ENCODE measurements at places on chromosomes 4 and X. TPM values are rescaled to one million over a fixed set of nuclear protein-coding genes. Genes with fewer than 3 reads are reported as not detected.

GRCh38 chr4:169207436-169208089 is 63.2 kb downstream of the SH3RF1 start:
- no peak for DNase-seq
- no peaks in the 10 kb centered on the region for H3K27me3 ChIP-seq
- peaks cover 18% of the 10 kb centered on the region for H3K4me1 ChIP-seq
- H3K27ac ChIP-seq = no peak overlapping the region
- H3K4me3 ChIP-seq = no peak overlapping the region

- no peaks in the 10 kb centered on the region for H3K27me3 ChIP-seq
- H3K4me1 ChIP-seq = no peaks in the 10 kb centered on the region
- peaks cover 19% of the 10 kb centered on the region for H3K36me3 ChIP-seq
- no peak overlapping the region for H3K27ac ChIP-seq
- DNase-seq = no peak
These were observed 34.1 kb downstream of the HNRNPH2 start for GRCh38 chrX:101442085-101442484.

BST1 gene
- 2.2 TPM for total RNA-seq

TBX22 gene
- not detected for total RNA-seq

GAGE2A gene
- total RNA-seq = not detected

DNA sequence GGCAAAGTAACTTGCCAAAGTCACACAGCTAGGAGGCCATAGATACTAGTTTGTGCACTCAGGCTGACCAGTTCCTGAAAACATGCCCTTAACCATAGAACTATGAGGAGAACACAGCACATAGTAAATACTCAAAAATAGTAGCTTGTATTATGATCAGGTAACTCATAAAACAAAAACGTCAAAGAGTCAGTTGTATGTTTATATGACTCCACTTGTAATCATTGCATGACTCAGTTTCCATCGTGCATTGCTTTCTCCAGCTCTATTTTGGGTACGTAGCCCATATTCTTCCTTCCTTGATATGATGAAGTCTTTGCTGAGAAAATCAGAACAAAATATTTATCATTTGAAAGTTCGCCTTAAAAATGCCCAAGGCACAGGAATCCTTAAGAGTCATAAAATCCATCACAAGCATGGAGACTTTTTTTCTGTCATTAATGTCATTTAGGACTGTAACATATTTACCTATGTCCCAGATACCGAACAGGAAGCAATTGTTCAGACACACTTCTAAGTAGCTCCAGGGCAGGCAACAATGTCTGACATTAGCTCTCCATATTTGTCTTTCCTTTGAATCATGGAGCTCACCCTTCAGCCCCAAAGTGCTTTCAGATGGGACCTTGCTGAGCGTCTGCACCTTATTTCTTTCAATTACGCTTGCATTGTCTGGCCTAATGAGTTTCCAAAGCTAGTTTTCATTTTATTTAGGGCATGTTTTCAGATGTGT is 11.2 kb upstream of the MID1 start:
- H3K27ac ChIP-seq = no peak overlapping the region
- no peaks in the 10 kb centered on the region for H3K36me3 ChIP-seq
- no peak overlapping the region for H3K4me3 ChIP-seq

DNA sequence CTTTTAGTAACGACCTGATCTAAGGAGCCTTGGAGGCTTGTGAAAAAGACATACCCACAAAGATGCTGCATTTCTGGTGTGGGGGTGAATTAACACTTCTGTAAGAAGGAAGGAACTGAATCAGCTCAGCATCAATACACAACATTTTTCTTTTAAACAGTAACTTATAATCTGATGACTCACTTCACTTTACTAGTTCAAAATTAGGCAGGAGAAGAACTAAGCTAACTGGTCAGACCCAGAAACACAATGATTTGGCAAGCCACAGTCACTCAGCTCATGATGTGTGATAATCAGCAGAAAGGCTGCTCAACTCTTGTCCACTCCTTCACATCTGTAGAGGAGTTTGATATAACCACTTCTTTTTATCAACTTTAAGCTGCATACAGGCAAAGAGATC is 4.6 kb downstream of the MMAA start:
- H3K27me3 ChIP-seq = no peaks in the 10 kb centered on the region
- no peak for DNase-seq
- H3K4me3 ChIP-seq = no peak overlapping the region
- H3K36me3 ChIP-seq = no peaks in the 10 kb centered on the region
- H3K4me1 ChIP-seq = peaks cover 11% of the 10 kb centered on the region

ENPP6 gene
- total RNA-seq = not detected

DNA sequence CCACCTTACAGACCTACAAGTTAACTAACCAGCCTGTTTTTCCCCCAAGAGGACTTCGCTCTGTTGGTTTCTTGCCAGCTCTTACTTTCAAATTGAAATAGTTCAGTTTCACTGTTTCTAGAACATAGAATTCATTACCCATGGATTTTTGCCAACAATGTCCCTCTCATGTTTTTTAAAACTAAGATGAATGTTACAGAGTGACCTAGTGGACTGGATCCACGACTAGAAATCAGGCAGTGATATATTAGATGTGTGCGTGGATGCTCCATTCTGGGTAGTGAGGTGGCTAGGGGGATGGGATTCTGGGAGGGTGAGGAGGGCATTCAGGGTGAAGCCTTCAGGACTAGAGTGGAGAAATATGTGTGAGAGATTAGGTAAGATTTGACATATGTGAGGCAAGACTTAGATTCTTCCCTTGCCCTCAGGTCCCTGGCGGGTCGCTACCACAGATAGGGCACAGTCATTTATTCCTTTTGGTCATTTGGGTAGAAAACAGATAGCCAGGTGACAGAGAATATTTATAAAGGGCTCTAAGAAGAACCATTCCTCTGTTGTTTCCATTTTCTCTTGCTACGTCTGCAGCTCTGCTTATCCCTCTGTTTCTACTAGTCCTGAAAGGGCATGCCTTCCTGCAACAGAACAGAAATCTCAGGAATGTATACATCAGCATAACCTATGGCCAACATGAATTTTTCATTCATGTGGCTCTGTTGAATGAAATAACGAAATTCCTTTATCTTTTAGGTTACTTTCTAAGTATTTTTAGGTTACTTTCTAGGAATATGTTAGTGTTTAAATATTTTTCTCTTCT is 15.4 kb upstream of the JADE1 start:
- no peaks in the 10 kb centered on the region for H3K4me1 ChIP-seq
- no peaks in the 10 kb centered on the region for H3K36me3 ChIP-seq
- no peak overlapping the region for H3K4me3 ChIP-seq
- H3K27me3 ChIP-seq = no peaks in the 10 kb centered on the region
- H3K27ac ChIP-seq = no peak overlapping the region
- no peak for DNase-seq

TEX11 gene
- not detected for total RNA-seq

RPL10 gene
- 6,960 TPM for total RNA-seq

CENPE gene
- 5.3 TPM for total RNA-seq

DNA sequence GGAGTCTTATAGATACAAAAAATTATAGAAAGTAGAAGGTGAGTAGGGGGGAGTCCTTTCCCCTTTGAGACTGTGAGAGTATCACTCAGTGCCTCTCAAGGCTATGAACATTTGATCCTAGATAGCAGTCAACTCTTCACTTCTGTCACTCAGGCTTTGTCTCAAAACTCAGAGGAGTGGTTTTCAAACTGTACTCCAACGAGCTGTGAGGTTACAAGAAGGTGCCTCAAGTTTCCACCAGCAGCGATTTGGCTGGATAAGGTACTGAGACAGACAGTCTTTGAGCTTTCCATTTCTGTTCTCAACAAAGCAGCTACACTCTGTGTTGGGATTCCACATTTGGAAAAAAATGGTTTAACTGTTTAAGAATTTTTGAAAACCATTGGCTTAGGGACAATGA is 48.0 kb upstream of the NDST3 start:
- H3K4me1 ChIP-seq = no peaks in the 10 kb centered on the region
- DNase-seq = no peak
- H3K27ac ChIP-seq = no peak overlapping the region
- no peak overlapping the region for H3K4me3 ChIP-seq
- H3K36me3 ChIP-seq = no peaks in the 10 kb centered on the region

CLDN2 gene
- 0.53 TPM for total RNA-seq

CT83 gene
- total RNA-seq = not detected

CT45A2 gene
- not detected for total RNA-seq

DNA sequence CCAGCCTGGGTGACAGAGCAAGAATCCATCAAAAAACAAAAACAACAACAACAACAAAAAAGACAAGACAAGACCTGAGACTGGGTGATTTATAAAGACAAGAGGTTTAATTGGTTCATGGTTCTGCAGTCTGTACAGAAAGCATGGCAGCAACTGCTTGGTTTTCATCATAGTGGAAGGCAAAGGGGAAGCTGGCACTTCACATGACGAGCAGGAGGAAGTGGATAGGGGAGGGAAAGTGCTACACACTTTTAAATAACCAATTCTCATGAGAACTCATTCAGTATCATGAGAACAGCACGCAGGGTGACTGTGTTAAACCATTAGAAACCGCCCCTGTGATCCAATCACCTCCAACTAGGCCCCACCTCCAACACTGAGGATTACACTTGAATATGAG is 28.4 kb upstream of the SLC10A7 start:
- no peaks in the 10 kb centered on the region for H3K4me1 ChIP-seq
- H3K27ac ChIP-seq = no peak overlapping the region
- H3K4me3 ChIP-seq = no peak overlapping the region
- no peaks in the 10 kb centered on the region for H3K36me3 ChIP-seq
- no peaks in the 10 kb centered on the region for H3K27me3 ChIP-seq

GRCh38 chr4:137116144-137116543 is 416.1 kb downstream of the PCDH18 start:
- H3K4me3 ChIP-seq = no peak overlapping the region
- H3K27me3 ChIP-seq = no peaks in the 10 kb centered on the region
- no peak for DNase-seq
- H3K27ac ChIP-seq = no peak overlapping the region
- no peaks in the 10 kb centered on the region for H3K36me3 ChIP-seq

DNA sequence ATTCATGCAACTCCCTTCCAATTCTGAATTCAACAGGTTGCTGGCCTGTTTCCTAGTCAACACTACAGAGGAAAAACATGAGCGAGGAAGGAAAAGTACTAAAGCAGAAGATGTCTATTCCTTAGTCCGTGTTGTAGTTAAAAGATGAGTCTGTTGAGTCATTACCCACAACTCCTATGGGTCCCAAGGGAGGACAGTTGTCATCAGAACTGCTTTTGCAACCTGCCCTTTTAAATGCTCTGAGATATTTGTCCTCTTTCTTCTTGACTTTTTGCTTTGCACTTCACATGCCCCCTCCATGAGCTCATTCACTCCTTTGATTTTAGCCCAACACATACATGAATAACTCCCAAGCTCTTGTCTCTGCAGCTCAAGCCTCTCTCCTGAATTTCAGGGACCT is 119.2 kb downstream of the CORIN start:
- DNase-seq = no peak
- no peaks in the 10 kb centered on the region for H3K36me3 ChIP-seq
- H3K4me1 ChIP-seq = no peaks in the 10 kb centered on the region
- no peak overlapping the region for H3K27ac ChIP-seq
- no peak overlapping the region for H3K4me3 ChIP-seq

RCHY1 gene
- total RNA-seq = 11.4 TPM

DNA sequence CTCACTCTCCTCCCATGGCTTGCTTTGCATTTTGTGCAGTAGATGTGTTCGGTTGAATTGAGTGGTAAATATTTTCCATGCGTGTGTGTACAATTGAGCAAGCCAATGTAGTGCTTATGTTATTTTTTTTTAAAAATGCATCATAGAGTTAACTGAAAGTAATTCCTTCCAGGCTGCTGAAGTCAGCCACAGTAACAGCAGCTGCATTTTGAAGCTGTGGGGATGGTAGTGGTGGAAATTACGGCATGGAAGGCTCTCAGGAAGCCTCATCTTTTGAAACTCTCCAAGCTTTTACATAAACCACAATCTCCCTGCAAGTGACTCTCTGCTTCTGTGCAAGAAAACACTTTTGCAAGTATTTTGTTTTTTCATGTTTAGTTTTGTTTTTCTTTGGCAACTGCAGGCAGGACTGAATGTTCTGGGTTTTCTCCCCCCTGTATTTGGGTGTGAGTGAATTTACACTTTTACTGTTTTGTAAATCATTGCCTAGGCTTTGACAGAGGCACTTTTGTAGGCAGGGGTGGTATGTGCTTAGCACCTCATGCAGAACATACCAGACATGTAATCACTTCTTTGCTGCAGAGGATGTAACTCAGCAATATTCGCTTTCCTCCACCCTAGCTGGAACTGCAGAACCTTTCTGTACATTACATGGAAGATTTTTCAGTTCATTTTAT is 56.2 kb downstream of the LRRC66 start:
- H3K4me1 ChIP-seq = no peaks in the 10 kb centered on the region
- H3K27me3 ChIP-seq = no peaks in the 10 kb centered on the region
- no peak overlapping the region for H3K27ac ChIP-seq
- DNase-seq = no peak
- no peak overlapping the region for H3K4me3 ChIP-seq

DNA sequence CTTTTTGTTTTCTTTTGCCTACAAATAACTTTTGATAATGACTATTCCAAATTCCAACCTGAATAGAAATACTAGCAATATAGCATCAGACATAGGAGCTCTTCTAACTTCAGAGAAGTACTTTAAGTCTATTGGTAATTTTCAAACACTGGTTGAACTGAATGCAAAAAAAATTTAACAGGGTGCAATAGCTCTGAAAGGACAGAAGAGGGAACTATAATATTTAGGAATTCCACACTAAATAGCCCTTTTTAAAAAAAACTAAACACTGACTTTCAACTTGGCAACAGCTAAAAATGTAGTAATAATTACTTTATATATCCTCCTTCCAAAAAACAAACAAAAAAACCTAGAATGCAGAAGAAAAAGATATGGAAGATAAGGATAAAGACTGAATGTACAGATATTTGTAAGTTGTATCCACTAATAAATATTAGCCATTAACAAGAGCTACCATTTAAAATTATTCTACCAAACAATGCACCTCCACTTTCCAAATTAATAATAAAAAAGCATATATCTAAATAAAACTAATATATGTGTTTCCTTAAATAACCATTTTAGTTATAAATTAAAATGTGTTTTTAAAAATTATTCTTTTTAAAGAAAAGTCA is 81.4 kb downstream of the FBXW7 start:
- H3K4me3 ChIP-seq = no peak overlapping the region
- H3K27ac ChIP-seq = no peak overlapping the region
- no peaks in the 10 kb centered on the region for H3K36me3 ChIP-seq
- no peaks in the 10 kb centered on the region for H3K27me3 ChIP-seq

DNA sequence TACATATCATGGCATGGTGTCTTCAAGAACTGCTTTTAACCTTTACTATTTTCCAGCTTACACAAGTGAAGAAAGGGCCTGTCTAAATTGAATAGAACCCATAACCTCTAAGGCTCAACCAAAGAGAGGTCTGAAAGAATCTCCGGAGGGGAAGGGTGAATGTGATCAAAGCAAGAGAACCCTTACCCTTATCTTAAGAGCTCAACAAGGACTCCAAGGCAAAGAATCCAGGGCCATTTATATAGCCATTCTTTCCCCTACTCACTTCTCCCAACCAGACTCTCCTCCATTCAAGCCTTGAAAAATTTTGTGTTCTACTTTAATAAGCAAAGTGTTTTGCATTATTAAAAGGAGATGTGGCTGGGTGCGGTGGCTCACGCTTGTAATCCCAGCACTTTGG is 118.7 kb downstream of the SH3RF1 start:
- H3K4me1 ChIP-seq = peaks cover 3% of the 10 kb centered on the region
- no peaks in the 10 kb centered on the region for H3K36me3 ChIP-seq
- DNase-seq = no peak
- H3K27me3 ChIP-seq = no peaks in the 10 kb centered on the region
- H3K27ac ChIP-seq = no peak overlapping the region
- H3K4me3 ChIP-seq = no peak overlapping the region

PLP1 gene
- total RNA-seq = 19.4 TPM

GRCh38 chrX:37847733-37848197 is 394 bp upstream of the DYNLT3 start:
- no peaks in the 10 kb centered on the region for H3K27me3 ChIP-seq
- H3K4me3 ChIP-seq = peak overlapping the region; percentile 74
- H3K27ac ChIP-seq = peak overlapping the region; percentile 85
- H3K36me3 ChIP-seq = no peaks in the 10 kb centered on the region

HTN1 gene
- total RNA-seq = not detected

Data from suprapubic skin (tissue), 4 donors.